COLO829 (cell line): ENCODE measurements at places on chromosomes 7 and 10.

GRCh38 chr7:107232568-107233090 is 63.8 kb downstream of the HBP1 start:
- DNase-seq: no peak

DNA sequence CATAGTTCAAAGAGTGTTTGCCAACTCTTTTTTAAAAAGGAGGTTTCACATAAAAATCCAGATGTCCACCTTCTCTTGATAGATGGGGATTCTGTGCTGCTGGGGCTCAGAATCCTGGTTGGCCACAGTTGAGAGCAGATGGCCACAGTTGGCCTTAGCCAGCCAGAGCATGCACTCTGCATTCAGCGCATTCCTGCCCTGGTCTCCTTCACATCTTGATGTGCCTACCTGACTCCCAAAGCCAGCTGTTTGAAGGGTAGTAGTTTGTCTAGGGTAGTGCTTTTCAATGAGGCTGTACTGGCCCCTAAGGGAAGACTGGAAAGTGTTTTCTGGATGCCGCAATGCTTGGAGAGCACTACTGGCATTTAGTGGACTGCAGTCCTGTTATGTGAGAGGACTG is 208.1 kb upstream of the HDAC9 start:
- no peak for DNase-seq

DNA sequence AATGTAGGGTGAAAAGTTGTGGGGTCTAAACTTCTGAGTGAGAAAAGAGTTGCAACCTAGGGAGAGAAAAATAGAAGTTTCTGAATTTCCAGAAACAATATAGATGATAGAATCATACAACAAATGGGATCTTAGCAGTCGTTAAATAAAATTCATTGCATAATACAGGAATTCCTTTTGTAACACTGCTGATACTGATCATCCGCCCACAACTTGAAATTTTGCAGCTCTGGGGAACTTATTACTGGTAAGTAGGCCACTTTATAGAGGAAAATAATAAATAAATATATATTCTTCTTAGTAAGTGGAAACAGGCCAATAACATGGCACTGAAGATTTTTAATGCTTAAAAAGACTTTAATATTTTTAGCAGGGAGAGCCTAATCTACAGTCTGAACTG is 81.9 kb upstream of the SMIM30 start:
- DNase-seq: no peak

DNA sequence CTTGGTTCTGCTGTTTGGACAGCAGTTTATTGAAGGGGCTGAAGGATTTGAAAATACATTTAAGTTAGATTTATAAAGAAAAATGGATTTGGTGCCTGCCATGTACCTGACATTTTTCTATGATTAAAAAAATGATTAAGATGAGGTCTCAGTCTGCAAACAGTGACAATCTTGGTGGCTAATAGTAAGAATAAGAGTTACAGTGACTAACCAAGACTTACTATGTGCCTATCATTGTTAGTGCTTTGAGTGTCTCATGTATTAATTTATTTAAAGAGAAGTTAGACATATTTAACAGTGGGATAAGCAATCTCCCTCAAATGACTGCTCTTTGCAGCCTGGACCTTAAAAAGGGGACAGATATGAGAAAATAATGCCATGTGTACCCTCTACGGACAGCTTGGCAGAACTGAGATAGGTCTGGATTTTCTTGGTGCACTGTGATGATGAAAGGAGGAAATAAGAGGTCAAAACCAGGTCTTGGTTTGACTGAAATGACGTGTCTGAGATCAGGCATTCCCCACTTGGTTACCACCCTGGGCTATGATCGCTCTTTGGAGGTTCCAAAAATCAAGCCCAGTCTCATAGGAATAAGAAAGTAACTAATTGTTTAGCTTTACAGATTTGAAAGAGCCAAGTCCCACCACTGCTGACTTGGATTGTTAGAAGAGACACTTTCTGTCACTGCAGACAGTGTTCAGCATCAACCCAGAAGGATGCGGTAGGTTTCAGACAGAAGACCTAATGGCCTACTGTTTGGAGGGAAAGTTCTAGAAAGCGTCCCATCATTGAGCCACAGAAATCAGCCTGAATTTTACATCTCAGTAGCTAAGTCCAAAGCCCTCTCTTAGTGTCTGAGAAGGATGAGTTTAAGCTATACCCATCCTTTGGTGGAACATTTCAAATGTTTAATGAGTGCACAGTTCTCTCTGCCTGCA is 2.1 kb downstream of the CASP7 start:
- DNase-seq: no peak

- DNase-seq: no peak
Measured at GRCh38 chr10:69346776-69347175, 68.5 kb downstream of the HK1 start.

- no peak for DNase-seq
Measured at GRCh38 chr10:47027784-47028260, 116.6 kb downstream of the PTPN20 start.

GRCh38 chr7:21568762-21569161 is 25.9 kb downstream of the DNAH11 start:
- DNase-seq: no peak

- DNase-seq: no peak
Measured at GRCh38 chr10:74813381-74814259, 12.8 kb upstream of the KAT6B start.

DNA sequence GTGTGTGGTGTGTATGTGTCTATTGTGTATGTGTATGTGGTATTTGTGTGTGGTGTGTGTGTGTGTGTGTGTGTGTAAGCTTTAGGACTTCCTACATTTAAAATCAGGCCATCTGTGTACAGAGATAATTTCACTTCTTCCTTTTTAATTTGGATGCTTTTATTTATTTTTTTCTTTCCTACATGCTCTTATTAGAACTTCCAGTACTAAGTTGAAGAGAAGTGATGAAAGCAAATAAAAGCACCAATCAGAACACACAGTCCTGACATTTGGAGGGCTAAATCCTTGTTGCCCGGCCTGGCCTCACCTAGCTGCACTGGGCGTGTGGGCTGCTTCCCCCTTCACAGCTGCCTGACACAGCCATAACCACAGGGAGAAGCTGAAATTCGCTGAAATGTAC is 3.8 kb upstream of the MRC1 start:
- no peak for DNase-seq

- DNase-seq: peak; percentile 89
Measured at GRCh38 chr7:127751062-127751461, 99.1 kb downstream of the SND1 start.

GRCh38 chr10:48551861-48552591 is 52.8 kb downstream of the ARHGAP22 start:
- DNase-seq: peak; percentile 57
